ENCODE measurements at places on chromosomes 11 and 22.

DNA sequence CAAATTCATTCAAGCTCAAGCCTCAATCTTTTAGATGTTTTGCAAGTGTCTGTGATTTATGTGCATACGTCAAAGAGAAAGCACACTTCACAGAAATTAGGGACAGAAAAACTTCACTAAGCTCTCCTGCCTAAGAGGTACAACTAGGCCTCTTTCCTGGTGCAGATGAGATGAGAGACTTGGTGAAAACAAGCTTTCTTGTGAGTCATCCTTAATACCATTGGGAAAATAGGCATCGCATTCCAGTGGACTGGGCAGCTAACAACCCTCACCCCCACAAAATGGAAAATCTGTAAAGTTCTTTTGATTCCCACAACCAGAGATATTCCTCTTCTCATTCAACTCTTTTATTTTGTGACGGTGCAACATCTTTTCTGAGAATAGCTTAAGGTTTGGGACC, 1110.4 kb upstream of the CCDC90B start:
- DNase-seq: no peak

DNA sequence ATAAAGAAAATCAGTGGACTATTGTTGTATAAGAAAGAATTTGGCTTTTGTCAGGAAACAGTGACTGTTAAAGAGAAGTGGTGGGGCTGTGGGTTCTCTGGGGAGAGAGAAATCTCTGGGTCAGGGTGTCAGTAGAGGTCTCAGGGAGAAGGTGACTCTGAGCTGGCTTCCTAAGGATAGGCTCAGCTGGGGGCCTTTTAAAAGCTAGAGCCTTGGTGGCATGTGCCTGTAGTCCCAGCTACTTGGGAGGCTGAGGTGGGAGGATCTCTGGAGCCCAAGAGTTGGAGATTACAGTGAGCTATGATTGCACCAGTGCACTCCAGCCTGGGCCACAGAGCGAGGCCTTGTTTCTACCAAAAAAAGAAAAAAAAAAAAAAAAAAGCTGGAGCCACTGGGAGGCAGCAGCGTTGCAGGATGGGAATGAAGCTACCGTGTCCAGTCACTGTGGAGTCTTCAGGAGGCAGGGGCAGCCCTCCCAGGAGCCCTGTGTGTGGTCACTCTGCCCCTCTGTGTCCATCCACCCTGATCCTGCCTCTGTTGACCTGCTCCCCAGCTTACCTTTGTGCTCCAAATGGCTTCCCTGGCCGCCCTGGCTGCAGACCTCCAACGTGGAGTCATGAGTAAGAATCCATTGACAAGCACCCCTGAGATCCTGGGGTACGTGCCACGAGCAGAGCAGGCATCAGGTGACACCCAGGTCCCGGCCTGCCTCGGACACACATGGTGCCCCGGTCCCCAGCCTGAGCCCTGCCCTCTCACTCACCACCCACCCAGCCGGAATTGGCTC, 5.4 kb upstream of the MIF start:
- DNase-seq: no peak

GRCh38 chr22:36317658-36318271, 64.8 kb downstream of the APOL1 start:
- no peak for DNase-seq

DNA sequence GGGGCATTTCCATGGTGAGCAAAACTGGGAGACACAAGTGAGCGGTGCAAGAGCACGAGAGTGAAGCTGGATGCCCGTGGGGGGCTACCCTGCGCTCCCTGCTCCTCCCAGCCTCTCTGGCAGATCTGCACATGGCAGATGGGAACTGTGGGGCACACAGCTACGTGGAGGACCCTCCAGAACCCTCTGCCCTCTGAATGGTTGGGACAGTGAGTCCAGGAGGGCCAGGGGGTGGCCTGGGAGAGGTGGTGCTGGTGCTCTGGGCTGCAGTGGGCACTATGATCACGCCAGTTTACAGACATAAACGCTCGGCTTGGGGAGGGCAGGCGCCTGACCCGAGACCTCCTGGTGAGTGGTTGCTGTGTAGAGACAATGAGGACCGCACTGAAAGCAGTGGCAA, 205.9 kb downstream of the CTTN start:
- DNase-seq: no peak

- no peak for DNase-seq
Measured at GRCh38 chr11:88790182-88790581, 275.6 kb downstream of the GRM5 start.

DNA sequence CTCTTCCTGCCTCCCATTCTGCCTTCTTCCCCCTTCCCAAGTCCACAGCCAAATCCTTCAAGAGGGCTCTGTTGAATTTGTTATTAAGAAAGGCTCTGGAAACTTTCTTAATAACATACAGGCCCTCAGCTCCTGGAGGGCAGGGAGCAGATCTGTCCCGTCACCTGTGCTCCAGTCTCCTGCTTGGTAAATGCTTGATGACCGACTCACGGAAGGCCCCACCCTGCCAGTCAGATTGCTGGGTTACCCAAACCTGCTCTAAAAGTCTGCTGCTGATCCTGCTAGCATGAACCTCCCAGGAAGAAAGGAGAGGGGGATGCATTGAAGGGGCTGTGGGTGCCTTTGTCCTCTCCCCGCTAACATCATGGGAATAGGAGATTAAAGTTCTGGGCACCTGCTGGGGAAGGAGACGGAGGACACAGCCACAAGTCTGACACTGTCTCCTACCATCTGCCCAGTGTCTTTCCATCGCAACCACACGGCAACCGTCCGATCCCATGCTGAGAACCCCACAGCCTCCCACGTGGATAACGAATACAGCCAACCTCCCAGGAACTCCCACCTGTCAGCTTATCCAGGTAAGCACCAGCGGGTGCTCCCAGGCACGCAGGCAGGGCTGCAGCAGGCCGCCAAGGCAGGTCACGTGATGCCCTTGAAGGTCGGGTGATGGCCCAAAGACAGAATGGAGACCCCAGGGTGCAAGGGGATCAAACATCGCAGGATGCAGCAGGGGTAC, 22.5 kb downstream of the CD5 start:
- DNase-seq: no peak

- no peak for DNase-seq
Measured at GRCh38 chr11:28009388-28009787, 98.6 kb downstream of the KIF18A start.

GRCh38 chr11:134041791-134042696, 26.8 kb upstream of the JAM3 start:
- DNase-seq: no peak

- no peak for DNase-seq
Measured at GRCh38 chr22:44012162-44012561, 11.9 kb upstream of the PARVB start.

DNA sequence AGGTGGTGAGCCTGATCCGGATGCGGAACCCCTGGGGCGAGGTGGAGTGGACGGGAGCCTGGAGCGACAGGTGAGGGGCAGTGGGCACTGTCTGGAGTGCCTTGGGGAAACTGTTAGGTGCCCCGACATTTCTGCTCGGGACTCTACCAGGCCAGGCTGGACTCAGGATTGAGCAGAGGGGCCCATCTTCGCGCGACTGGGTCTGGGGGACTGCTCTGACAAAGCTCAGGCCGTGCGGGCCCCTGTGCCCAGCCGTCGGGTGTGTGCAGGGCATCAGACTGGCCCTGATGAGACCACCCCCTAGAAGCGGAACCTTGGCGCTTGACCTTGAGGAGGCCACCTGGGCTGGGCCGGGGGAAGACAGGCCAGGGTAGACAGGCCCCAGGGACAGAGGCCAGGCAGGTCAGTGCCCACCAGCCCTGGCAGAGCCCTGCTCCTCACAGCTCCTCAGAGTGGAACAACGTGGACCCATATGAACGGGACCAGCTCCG, 6.3 kb downstream of the CAPN1 start:
- no peak for DNase-seq

DNA sequence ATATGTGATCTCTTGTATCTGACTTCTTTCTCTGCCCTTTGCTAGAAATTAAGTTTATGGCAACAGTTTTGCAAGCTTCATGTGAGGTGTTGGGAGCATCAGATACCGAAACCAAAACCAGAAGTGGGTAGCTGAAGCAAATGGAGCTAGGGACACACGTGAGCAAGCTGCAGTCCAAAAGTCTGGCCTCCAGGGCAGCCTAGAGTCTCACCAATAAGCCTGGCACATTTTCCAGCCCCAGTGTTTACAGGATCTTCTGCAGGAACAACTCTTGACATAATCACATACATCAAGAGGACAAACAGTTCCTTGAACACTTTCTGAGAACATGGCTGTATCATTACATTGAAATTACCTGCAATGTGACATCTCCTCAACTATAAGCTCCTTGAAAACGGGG, 114.1 kb downstream of the LARGE1 start:
- DNase-seq: no peak

DNA sequence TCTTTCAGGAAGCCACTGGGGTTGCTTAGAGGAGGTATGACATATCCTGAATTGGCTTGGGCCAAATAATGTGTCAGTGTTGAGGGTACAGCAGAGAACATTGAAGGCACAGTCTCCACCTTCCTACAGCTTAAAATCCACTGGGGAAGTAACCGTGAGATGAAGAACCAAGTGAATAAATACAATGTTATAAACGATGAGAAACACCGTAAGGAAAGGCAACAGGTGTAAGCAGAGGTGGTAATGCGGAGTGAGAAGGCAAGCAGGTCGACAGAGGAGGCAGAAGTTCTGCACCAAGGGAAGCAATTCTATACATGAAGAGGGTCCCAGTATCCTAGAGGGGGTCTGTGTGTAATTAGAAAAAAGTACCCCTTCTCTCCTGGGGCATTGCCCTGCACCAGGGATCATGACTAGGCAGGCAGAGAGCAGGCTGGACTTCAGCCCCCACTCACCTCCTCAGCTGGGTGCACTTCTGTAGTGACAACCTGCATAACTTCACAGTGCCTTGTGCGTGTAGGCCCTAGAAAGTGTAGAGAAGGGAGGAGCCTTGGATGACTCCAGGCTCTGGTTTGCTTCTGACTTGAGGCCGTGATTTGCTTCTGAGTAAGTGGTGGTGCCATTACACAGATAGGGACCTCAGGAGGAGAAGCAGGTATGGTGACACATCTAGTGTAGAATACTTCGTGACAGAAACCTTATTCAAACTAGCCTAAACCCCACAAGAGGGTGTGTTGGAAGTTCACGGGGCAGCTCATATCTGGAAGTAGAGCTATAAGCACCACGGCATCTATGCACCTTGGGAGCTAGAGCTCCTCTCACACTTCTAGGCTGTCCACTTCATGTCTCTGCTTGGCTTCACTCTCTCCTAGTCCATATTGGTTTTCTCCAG, 4.9 kb downstream of the MYOD1 start:
- no peak for DNase-seq

DNA sequence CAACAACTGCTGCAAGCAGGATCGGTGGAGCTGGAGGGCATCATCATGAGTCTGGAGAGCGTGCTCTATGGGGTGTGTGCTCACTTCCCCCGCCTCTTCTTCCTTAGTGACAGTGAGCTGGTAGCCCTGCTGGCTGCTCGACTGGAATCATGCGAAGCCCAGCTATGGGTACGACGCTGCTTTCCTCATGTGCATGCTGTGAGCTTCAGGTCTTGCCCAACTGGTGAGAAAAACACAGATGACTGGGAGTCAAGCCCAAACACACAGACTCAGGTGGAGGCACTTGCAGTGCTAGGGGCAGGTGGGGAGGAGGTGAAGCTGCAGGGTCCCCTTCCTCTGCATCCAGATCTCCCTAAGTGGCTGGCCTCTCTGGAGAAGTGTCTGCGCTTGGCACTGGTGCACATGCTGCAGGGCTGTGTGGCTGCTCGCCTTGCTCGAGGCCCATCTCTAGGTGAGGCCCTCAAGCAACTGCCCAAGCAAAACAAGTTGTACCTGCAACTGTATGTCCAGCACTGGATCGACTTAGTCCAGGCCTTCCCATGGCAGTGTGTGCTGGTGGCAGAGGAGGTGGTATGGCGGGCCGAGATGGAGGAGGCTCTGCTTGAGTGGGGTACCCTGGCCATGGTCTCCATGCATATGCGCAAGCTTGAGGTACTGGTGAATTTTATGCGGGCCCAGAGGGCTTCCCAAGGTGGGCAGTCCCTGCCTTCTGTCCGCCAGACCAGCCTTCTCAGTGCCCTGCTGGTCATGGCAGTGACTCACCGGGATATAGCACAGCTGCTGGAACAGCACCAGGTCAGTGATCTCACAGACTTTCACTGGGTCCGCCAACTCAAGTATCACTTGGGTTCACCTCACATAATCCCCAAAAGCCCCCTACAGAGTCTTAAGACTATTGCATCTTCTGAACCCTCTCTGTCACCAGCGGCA, 48.1 kb downstream of the DNHD1 start:
- DNase-seq: no peak

- DNase-seq: no peak
Measured at GRCh38 chr11:110832539-110832938, 120.3 kb upstream of the ARHGAP20 start.

DNA sequence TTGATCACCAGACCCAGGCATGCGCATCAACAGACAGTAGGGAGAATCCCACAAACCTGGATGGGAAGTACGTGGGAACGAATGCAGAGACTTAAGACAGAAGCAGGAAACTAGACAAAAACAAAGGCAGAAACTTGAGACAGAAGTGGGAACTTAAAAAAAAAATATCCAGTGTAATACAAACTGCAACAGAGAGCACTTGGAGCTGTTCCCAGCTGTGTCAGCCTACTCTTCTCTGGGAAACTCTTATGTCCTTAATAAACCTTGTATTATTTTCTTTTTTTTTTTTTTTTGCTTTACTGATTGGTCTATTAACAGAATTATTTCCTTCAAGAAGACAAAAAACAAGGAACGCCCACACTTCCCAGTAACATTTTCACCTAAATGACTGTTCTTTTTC, 1818.1 kb upstream of the RAG2 start:
- no peak for DNase-seq

GRCh38 chr11:36540998-36541397, 26.8 kb upstream of the RAG1 start:
- DNase-seq: peak; percentile 8

- no peak for DNase-seq
Measured at GRCh38 chr11:113436672-113437252, 38.4 kb downstream of the DRD2 start.

GRCh38 chr22:29096736-29097669, 24.2 kb downstream of the KREMEN1 start:
- DNase-seq: no peak

GRCh38 chr11:117545706-117546105, 218.1 kb downstream of the CEP164 start:
- DNase-seq: no peak

GRCh38 chr11:129267716-129268115, 75.6 kb upstream of the ARHGAP32 start:
- no peak for DNase-seq

- no peak for DNase-seq
Measured at GRCh38 chr22:41445129-41446056, 1.2 kb downstream of the TOB2 start.

DNA sequence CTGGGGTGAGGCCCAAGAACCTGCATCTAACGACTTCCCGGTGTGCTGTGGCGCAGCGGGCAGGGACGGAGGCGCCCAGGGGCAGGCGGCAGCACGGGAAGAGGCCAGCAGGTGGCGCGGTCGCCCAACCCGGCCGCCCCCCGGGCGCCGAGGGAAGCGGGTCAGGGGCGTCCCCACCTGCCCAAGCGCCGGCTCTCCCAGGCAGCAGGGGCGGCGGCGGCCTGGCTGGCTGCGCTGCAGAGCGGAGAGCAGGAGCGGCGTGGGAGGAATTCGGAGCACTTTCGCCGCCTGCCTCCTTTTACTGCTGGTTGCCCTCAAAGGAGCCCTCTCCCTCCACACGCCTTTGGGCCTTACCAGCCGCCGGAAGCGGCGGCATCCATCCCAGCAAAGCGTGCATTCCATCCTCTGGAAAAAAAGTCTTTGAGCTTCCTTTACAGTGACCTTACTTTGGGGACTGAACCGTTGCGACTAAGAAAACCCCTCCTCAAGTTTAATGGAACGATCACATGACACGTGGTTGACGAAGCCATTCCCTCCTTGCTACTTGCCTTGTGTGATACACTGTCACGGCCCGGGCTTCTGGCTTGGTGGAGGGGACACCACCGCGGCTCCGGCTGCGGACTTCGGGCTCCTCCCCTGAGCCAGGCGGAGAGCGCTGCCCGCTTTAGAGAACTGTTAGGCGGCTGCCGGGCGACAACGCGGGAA, 106.8 kb upstream of the CLMP start:
- peak; percentile 64 for DNase-seq
